Fibroblast of skin of scalp (primary cell): ENCODE measurements at places on chromosomes 4 and X.

- DNase-seq: peak; percentile 29
These were observed 76.1 kb downstream of the MANBA start for GRCh38 chr4:102684610-102685052.

DNA sequence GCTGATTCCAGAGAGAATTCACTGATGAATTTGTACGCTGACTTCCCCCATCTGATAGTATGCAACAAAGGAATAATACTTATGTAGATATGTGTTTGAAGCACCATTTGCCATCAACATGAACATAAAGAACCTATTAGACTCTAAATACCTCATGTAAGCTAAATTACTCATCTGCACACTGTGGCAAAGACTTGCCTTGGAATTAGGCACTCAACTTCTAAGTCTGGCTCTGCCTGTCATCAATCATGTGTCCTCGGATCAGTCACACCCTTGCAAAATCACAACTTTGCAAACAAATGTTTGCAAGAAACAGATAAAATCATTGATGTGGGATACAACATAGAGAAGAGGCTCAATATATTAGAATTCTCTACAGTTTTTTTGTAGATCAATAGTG lies 169.9 kb upstream of the LDB2 start:
- DNase-seq: no peak

- peak; percentile 68 for DNase-seq
These were observed 71.5 kb downstream of the SORBS2 start for GRCh38 chr4:185740471-185740873.

GRCh38 chr4:165506849-165507248 lies 128.0 kb downstream of the CPE start:
- DNase-seq: no peak

DNA sequence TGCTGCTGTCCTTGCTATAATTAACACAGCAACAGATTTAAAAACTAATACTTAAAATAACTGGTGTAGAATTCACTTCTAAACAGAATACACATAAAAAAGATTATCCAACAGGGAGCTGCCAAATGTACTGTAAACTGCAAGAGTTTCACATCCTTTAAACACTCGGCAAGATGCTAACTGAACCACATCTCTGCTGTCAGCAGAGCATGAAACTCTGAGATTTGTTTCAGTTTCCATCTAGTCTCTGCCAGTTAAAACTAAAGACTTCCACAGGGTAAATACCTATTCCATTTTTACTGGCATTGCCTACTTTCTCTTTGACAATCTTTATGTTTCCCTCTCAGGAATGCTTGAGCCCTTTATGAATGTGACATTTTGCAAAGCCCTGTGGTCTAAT lies 127.7 kb downstream of the SLC7A11 start:
- no peak for DNase-seq

- no peak for DNase-seq
These were observed 28.1 kb upstream of the TENM3 start for GRCh38 chr4:182215148-182215547.

- no peak for DNase-seq
These were observed 624 bp downstream of the BEX5 start for GRCh38 chrX:102154900-102155805.

GRCh38 chr4:145697332-145697731 lies 17.4 kb downstream of the C4orf51 start:
- no peak for DNase-seq

DNA sequence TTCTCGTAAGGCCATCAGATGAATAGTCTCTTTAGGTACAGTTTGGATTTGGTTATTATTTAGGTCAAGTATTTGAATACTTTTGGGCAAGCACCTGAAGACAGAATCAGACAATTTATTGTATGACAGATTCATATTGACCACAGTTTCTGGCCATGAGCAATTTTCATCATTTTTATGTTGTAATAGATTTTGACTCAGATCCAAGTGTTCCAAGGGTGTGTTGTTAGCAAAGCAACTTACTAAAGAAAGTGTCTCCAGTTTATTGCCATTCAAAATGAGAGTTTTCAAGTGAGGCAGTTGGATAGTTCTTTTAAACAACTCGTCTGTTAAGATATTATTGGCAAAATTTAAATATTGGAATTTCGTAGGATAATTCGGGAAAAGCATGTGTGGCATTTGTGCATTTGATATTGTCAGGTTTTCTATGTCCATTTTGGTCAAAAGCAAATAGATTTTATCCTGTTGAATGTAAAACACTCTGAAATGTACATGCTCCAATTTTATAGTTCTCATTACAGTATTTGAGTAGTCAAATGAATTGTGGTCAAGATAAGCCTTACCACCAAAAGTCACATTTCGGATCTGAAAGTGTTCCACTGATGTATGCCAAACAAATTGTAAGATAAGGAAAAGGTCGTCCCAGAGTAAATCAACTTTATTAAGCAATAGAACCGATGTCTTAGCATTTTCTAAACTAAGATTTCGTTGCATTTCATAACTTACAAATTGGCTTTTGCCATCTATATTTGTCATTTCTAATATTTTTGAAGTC lies 8.4 kb downstream of the TLR10 start:
- DNase-seq: no peak

- DNase-seq: no peak
These were observed 26.7 kb upstream of the GUCY1A1 start for GRCh38 chr4:155639704-155640523.

DNA sequence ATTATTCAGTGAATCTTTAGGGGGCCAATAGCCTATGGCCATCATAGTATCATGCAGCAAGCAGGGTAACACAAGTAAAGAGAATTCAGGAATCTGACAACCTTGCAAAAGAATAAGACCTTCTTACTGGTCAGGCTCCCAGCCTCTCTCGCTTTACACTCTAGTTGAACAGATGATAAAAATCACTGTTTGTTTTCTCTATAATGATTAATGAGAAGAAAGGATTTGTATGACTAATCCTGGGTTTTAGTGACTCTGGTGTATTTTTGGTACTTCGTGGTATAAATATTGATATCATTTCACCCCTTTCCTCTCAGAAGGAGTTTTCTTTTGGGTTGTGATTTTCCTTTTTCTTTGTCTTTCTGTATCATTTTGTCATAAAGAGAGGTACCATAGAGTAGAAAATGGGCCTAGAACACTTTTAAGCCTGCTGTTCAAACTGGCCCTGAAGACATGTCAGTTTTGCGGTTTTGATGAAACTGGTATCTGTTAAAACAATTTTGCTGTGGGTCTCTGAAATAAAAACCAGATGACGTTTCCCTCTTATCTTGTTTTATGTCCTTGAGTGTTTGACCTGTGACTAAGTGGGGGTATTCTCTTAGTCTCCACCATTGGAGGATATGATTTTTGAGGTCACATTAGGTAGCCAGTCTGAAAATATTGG lies 294.9 kb upstream of the TBX22 start:
- DNase-seq: no peak

DNA sequence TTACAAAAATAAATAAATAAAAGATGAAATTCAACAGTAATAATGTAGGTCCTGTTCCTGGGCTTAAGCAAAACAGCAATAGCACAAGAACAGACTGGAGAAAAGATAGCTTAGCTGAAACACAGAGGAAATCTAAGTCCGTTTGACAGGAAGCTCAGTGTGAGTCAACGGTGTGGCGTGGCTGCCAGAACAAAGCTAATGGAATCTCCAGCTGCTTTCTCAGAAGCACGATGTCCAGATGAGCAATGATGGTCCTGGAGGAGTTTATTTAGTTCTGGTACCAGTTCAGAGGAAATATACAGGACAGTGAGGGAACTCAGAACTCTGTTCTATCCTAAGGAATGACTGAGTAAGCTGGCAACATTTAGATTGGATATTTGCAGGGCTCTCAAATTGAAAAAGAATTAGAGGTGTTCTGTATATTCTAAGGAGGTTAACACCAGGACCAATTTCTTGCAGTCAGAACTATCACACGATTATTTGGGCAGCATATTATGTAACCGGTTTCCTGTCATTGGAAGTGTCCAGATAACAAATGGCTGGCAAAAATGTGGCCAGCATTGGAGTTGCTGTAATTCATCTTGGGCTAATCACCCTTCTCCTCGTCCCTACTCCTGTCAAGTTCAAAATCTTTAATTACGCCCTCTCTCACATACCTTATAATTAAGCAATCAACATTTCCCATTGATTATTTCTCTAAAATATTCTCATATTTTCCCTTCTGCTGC lies 12.7 kb downstream of the GAB3 start:
- peak; percentile 63 for DNase-seq

- no peak for DNase-seq
These were observed 12.3 kb upstream of the REPS2 start for GRCh38 chrX:16934185-16934584.

GRCh38 chr4:123661080-123661737 lies 264.6 kb downstream of the SPRY1 start:
- DNase-seq: peak; percentile 85

DNA sequence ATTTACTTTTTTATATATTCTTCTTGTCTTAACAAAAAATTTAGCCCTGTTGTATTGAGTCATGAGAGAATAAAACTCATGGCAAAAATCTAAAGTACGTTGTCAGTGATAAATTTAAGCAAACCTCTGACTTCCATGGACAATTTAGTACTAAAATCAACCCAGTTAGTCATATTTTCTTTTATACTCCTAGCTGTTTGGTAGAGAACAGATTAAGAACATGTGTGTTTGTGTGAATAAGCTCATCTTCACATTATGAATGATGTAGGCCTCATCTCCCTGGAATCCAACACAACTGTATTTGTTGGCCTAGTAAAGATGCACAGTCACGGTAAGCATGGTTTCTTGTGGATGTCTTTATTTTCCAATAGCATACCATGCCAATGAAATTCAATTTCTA lies 40.8 kb upstream of the FAM47B start:
- peak; percentile 87 for DNase-seq

- peak; percentile 94 for DNase-seq
These were observed 39.0 kb upstream of the HGFAC start for GRCh38 chr4:3402491-3403347.

- peak; percentile 42 for DNase-seq
These were observed 31.1 kb upstream of the SH3D19 start for GRCh38 chr4:151356510-151356909.

DNA sequence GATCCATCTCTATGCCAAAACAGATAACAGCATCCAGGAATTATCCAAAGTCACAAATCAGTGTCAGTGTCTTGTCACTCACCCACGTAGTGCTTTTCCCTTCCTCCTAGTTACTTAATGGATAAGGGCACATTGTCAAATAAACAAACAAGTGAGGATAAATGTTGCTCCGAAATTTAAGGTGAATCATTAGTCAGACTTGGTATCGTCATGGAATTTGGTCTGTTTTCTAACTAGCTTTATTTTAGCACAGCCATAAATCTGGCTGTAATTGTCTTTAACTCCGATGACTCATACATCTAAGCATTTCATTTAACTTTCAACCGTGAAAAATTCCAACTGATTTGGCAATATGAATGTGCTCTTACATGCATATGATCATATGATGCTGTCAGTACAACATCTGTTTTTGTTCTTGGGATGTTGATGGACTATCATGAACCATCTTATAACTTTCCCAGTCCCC lies 83.3 kb downstream of the SNCA start:
- DNase-seq: peak; percentile 96

- DNase-seq: no peak
These were observed 53.5 kb upstream of the FAM9B start for GRCh38 chrX:9087271-9088040.

GRCh38 chrX:1618689-1619088 lies 3.8 kb downstream of the ASMT start:
- no peak for DNase-seq

GRCh38 chr4:168498251-168498650 lies 1.4 kb downstream of the PALLD start:
- no peak for DNase-seq

DNA sequence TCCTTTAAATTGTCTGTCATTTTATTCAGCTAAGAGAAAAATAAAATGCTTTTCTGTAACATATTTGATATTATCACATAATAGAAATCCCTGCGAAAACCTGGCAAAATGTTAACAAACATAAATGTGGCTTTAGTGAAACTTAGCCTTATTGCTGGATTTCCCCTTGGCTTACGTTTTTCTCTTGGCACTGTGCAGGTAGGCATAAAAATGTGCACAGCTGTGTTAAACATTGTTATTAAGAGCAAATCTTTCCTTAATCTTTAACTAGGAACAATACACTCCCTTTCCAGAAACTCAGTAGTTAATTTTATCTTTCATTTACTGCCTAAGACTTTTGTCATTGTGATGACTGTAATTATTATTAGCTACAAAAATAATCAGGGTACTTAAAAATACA lies 202.4 kb upstream of the GNPDA2 start:
- no peak for DNase-seq

- peak; percentile 13 for DNase-seq
These were observed 40.7 kb upstream of the MBTPS2 start for GRCh38 chrX:21798677-21799219.

DNA sequence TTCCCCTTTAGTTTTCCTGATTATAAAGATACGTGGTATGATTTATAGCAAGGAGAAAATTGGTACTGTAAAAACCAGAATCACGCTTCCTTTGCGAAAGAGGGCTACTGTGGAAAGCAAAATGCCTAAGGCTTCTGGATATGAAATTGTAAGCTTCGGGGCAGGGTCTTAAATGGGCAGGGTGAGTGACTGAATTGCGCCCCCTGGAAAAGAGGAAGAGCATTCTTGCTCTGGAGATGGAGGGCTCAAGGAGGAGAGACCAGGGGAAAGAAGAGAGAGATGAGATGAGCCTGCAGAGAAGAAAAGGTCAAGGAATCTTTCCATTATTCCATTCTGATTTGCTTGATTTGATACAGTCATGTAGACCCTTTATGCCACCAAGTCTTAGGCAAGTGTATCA lies 13.1 kb upstream of the ETNPPL start:
- no peak for DNase-seq

GRCh38 chrX:124229374-124229773 lies 103.1 kb upstream of the TEX13D start:
- no peak for DNase-seq

GRCh38 chr4:169024762-169025161 lies 14.7 kb upstream of the CBR4 start:
- DNase-seq: peak; percentile 61

GRCh38 chrX:96314985-96315384 lies 369.7 kb upstream of the DIAPH2 start:
- DNase-seq: no peak

GRCh38 chr4:53589511-53589910 lies 1.8 kb downstream of the LNX1 start:
- DNase-seq: no peak

- no peak for DNase-seq
These were observed 95.0 kb upstream of the MTM1 start for GRCh38 chrX:150473371-150473770.

- no peak for DNase-seq
These were observed 4.3 kb upstream of the CYSLTR1 start for GRCh38 chrX:78331708-78332107.

- DNase-seq: no peak
These were observed 165.9 kb upstream of the NDST4 start for GRCh38 chr4:115279330-115279729.

DNA sequence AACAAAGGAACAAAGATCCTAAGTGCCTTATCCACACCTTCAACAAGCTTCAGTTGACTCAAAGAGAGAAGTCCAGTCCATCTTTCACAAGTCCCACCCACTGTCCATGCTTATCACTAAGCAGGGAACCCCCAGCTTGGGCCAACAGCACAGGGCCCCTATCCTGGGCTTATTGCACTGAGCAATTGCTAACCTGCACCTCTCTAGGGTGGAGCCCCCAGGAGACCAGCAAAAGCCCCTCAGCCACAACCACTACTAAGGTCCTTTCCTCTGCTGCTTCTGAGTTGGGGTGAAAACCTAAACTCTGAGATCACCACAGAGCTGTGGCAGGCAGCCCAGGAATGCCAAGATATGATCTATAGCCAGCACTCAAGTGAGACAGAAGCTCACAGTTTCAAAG lies 96.7 kb upstream of the PBDC1 start:
- DNase-seq: no peak
